ENCODE measurements at places on chromosomes 2 and 18.

DNA sequence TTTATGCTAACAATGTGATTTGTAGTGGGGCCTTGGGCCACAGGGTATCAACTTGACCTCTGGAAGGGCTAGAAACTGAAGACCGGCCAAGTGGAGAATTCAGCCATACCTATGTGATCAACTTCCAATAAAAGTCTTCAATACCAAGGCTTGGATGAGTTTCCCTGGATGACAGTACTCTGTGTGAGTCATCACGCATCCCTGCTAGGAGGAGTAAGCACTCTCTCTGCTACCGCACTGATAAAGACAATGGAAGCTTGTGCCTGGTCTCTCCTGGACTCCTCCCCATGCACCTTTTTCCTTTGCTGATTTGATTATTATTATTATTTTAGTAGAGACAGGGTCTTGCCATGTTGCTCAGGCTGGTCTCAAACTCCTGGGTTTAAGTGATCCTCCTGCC lies 58.1 kb downstream of the SKA1 start:
- no peak for DNase-seq

GRCh38 chr2:137893145-137893544 lies 71.1 kb upstream of the HNMT start:
- DNase-seq: no peak

GRCh38 chr18:42275949-42276730 lies 321.1 kb downstream of the PIK3C3 start:
- no peak for DNase-seq

GRCh38 chr2:197134206-197134605 lies 176.4 kb downstream of the ANKRD44 start:
- DNase-seq: no peak

- no peak for DNase-seq
Observed at GRCh38 chr2:240595381-240596079, 9.0 kb downstream of the CAPN10 start.

DNA sequence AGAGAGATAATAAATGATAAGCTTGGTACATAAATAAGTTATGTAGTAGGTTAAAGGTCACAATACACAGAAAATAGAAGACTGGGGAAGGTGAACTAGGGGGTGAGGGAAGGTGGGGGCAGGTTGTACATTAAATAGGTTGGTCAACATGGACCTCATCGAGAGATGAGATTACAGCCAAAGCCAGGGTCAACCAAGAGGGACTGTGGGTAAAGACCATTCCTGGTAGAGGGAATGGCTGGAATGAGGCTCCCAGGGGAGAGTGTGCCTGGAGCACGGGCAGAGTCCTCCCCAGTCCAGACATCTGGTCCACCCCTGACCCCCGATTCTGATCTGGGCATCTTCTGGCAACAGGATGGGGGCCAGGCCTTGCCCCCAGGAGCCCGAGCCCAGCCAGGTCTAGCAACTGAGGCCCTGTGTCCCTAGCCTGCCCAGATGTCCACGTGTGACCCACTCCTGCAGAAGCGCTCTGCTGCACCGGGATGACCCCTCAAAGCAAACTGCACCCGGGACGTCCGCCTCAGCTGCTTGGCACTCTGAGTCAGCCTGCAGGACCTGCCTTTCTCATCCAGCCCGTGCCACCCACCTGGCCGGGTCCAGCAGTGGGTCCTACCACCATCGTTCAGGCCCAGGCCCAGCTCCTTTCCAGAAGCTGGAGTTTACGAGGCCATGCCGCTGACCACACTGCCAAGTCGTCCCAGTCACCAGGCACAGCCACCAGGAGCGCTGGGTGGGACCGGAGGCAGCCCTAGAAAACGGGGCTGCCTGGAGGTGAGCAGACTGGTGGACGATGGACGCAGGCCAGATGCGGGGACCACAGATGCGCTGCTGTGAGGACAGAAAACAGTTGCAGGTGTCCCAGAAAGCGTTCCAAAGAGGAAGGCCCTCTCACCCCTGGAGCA lies 56.2 kb upstream of the ID2 start:
- no peak for DNase-seq

- DNase-seq: no peak
Observed at GRCh38 chr2:84858937-84859336, 21.9 kb downstream of the TRABD2A start.

DNA sequence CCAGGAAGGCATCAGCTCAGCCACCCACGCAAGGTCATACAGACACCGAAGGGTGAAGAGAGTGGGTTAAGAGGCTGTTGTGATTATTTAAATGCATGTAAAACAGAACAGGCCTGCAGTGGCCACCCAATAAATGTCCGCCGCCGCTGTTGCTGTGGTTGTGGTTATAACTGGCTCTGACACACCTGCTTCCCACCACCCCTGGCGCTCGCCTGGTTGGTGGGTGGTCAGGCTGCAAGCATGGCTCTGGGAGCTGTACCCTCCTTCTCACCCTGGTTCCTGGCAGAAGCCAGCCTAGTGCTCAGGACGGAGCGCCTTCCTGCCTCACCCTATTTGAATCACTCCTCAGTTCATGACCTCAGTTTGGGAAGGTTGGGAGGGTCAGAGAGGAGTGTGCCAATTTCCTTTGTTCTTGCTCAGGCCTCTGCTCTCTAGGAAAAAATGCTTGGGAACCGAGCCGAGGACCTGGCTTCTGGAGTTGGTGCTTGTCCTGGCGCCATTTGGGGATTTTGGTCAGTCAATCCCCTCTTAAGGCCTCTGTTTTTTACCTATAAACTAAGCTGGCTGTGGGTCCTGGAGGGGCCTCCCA lies 5.3 kb upstream of the CRYBA2 start:
- DNase-seq: no peak

DNA sequence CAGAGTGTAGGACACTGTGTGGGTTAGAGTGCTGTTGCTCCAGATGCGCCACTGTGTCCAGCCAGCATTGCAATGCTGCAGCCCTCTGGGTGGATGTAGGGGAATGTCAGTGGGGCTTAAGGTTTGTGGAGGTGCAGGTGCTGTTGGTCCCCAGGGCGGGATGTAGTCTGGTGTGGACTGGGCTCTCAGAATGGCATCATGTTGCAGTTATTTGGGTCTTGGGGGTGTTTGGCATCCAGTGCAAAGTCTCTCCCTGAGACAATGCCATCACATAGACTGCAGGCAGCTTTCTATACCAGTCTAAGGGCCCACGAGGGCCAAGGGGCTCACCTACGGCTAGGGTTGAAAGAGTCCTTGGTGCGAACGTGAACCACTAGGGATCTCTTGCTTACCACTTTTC lies 275.3 kb downstream of the SOX11 start:
- DNase-seq: no peak

GRCh38 chr2:29130295-29130694 lies 15.1 kb downstream of the CLIP4 start:
- no peak for DNase-seq

- DNase-seq: no peak
Observed at GRCh38 chr2:100395532-100396350, 21.7 kb downstream of the CHST10 start.

GRCh38 chr2:36238106-36238505 lies 117.5 kb upstream of the CRIM1 start:
- no peak for DNase-seq

DNA sequence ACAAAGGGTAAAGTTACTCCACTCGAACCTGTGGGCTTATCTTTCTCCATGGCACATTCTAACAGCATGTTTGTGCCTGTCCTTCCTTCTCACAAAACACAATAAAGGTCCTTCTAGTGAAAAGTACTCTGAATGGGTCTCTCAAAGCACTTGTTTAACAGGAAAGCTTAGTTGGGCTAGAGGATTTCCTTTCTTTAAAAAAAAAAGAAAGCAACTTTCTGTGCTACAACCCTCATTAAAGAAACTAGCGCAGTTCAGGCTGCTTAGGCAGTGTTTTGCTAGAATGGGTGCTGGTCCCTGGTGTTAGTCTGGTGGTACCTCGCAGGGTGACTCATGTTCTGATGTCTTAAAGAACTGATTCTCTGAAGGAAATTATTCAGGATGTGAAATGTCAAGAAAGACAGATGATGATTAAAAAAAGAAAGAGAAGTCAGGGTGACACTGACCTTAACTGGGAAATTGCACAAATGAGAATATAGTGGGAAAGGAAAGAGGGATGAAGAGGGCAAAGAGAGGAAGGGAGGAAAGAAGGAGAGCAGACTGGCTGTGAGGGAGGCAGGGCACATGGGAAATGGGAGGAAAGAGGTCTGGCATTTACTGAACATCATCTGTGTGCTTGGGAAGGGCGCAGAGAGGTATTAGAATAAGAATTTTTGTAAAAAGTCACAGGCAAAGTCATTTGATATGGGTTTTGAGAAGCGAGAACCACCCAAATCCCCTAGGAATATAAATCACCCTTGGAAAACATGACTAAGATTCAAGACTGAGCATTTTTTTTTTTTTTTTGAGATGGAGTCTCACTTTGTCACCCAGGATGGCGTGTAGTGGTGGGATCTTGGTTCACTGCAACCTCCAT lies 74.9 kb downstream of the ATP8B1 start:
- no peak for DNase-seq

GRCh38 chr2:29583104-29583503 lies 338.3 kb downstream of the ALK start:
- DNase-seq: no peak

DNA sequence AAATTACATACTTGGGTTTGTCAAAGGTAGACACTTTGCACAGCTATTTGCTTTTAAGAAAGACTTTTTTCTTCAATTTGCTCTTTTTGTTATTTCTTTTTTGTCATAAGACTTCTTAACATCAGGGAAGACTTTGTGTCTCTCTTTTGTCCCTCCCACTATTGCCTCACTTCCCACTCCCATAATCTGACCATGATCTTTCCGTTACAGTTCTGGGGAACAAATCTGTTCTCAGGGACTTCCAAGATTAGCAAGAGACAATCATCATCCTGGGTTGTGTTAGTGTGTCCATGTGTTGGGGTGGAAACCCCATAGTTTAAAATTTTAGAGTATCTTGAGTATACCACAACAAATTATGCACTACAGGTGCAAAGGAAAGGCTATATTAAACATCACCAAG lies 75.3 kb downstream of the REV1 start:
- DNase-seq: no peak

GRCh38 chr2:215280326-215280725 lies 31.5 kb upstream of the ATIC start:
- DNase-seq: no peak

- DNase-seq: peak; percentile 92
Observed at GRCh38 chr2:128305555-128306080, 13.1 kb downstream of the HS6ST1 start.

DNA sequence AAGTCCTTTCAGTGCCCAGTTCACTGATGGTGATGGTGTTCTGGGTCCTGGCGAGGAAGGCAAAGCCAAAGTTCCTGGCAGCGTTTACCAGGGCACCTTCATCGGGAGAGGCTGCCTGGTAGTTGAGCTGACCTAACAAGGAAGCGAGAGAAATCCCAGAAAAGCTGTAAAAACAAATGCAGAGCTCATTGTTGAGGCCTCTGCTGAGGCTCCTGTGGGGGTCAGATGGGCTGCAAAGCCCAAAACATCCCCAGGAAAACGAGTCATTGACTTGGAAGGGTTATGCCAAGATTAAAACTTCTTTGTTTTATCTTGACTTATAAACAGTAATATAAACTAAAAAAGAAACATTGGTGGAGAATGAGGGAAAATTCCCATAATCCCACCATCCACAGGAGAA lies 53.3 kb upstream of the NARS1 start:
- DNase-seq: no peak

DNA sequence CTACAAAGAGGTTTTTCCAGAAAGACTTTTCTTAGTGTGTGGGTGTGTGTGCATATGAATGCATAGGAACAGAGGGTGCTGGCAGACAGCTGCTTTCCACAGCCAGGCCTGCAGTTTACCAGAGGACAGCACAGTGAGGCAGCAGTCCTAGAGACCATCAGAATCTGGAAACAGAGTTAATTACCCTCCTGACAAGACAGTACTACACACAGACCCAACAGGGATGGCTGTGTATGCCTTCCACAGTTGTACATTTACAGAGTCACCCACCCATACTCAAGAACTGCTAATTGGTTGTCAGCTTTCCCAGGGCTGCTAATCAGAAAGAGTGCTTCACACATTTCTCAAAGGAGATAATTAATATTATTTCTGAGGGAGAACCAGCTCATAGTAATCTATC lies 104.7 kb downstream of the FEZ2 start:
- DNase-seq: no peak

DNA sequence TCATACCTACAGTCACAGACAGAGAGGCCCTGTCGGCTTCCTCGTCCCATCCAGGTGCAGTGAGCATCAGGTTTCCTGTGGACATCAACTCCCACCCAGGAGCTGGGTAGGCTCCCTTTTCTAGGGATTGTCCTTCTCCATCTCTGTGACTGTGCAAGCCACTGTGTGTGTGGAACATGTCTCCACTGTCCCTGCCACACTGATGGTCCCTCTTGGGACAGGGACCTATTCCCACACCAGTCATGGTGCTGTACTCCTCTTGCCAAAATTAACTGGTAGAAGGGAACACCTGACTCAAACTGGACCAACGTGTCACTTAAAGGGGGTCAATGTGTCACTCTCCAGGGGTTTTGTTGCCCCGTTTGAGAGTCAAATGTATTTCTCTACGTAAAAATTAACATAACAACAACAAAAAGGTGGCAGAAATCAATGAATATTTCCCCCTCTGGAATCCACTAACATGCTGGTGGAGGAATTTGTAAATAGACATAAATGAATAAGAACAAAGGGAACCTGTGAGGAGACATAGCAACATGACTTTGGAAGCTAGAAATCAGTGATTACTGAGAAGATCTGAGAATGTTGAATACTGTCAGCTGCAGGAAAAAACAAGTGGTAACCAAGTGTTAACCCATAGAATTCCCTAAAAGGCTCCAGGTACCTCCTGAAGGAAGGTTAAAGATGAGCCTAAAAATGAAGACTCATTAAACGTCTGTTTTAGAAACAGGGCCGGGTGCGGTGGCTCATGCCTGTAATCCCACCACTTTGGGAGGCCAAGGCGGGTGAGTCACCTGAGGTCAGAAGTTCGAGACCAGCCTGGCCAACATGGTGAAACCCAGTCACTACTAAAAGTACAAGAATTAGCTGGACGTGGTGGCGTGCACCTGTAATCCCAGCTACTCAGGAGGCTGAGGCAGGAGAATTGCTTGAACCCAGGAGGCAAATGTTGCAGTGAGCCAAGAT lies 40.4 kb downstream of the SH2D6 start:
- no peak for DNase-seq

- no peak for DNase-seq
Observed at GRCh38 chr18:45201489-45201888, 413.8 kb upstream of the SLC14A2 start.
